ENCODE measurements at places on chromosomes 12 and 14.

DNA sequence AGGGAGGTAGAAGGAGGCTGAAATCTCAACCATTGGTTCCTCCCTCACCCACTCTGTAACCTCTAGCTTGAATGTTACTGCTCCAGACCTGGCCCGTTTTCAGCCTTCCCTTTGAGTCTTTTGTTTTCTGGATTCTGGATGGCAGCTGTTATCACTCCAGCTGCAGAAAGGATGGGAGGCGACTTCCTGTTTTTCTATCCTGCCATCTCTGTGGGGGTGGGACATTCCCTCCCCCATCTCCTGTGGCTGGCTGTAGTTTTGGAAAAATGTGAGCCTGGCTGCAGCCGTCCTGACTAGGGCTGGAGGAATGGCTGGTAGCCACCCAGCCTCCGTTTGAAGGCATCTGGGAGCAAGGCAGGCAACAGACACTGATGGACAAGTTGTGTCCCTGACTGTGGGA, 2.9 kb upstream of the PPFIBP1 start:
- no peak for DNase-seq

GRCh38 chr14:29043737-29044136, 277.1 kb downstream of the FOXG1 start:
- DNase-seq, result no peak

DNA sequence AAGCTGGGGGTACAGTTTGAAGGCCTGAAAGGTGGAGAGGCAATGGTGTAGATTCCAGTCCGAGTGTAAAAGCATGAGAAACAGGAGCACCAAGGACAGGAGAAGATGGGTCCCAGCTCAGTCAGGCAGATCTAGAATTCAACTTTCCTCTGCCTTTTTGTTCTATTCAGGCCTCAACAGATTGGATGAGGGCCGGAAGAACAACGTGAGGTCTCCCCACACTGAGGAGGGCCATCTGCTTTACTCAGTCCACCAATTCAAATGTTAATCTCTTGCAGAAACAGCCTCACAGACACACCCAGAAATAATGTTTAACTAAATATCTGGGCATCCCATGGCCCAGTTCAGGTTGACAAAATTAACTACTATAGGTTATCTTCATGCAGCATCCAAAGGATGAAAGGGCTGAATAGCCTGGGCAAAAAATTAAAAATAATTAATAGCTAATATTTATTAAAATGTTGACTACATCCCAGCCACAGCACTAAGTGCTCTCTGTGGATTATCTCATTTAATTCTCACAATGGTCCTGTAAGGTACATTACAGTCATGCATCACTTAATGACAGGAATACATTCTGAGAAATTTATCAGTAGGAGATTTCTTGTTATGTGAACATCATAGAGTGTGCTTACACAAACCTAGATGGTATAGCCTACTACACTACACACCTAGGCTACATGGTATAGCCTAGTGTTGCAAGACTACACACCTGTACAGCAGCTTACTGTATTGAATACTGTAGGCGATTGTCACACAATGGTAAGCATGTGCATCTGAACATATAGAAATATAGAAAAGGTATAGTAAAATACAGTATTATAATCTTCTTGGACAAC, 22.5 kb downstream of the BTG1 start:
- DNase-seq, result no peak

- no peak for DNase-seq
These were observed 29.5 kb upstream of the C12orf76 start for GRCh38 chr12:110077800-110078199.

GRCh38 chr12:76855271-76855670, 23.5 kb downstream of the CSRP2 start:
- DNase-seq, result no peak

DNA sequence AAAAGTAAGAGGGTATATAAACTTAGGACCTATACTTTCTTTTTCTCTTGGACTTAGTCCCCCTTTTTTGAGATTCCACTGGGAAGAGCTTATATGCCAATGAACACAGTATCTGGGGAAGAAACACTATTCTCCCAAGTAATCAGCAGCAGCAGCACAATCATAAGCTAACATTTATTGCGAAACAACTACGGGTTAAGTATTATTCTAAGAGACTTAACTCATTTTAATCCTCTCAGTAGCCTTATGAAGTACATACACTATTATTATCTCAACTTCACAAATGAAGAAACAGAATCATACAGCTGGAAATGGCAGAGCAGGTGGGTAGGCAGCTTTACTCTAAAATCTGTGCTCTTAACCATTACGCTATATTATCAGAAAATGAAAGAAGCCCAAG, 27.9 kb downstream of the BAZ2A start:
- no peak for DNase-seq

- no peak for DNase-seq
These were observed 27.1 kb downstream of the DCP1B start for GRCh38 chr12:1977109-1977508.

Measured in stimulated activated CD4-positive, alpha-beta T cell treated with anti-CD3 and anti-CD28 coated beads, Interleukin-1b, Interleukin-23, amount 100 ng/mL, for 48 hours (primary cell).